ENCODE measurements at places on chromosomes 3 and 15.

DNA sequence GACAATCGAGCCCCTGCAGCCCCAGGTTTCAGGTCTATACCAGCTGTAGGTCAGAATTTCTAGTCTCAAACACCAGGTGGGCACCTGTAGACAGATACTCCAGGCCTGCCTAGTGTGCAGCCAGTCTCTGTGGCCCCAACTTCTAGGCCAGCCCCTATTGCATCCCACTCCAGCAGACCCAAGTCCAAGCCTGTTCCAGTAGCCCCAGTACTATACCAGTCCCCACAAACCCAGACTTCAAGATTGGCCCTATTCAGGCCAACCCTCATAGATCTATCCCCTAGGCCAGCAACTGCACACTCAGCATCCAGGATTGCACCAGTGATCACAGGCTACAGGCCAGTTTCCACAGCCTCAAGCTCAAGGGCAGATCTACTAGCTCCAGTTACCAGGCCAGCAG, 344.0 kb downstream of the PYDC2 start:
- DNase-seq, result no peak

- DNase-seq, result peak; percentile 76
Observed at GRCh38 chr3:71050538-71051258, 532.8 kb downstream of the FOXP1 start.

DNA sequence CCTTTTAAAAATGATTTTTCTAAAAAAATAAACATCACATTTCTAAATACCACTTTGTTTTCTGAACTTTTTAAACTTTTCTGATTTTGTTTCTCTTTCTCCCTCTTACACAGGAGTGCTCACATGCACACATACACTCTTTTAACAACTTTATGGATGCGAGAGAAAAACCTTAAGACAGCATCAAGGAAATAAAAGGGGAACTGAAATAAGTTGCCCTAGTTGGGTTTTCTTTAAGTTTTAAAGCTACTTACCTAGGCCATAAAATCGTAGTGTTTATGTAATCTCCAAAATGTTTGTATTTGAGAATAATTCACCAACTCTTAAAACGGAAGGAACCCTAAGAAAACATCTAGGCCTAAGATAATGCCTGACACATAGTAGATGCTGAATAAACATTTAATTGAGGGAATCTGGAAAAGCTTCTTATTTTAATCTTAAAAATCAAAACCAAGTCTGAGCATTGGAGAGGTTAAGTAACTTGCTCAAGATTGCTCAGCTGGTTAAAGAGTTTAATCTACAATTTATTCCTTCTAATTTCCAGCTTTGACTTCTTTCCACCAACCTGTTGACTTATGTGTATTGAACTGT, 1.2 kb upstream of the BBX start:
- DNase-seq, result no peak

GRCh38 chr3:71358243-71358642, 225.3 kb downstream of the FOXP1 start:
- DNase-seq, result no peak

DNA sequence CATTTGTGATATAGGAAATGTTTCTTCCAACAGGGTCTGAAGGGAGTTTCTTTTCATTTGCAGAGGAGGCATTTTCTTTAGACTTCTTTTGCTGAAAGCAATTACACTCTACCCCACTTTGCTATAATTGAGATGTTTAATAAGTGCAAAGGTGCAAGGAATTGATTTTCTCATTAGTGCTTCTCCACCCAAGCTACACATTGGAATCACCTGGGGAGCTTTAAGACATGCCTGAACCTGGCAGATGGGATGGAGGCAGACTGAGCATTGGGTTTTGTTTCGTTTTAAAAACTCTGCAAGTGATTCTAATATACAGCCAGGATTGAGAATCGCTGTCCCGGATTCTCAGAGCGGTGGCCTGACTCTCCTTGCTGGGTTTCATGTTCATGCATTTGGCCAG, 52.1 kb downstream of the MYZAP start:
- no peak for DNase-seq

All from HT-29 (cell line).